ENCODE measurements at places on chromosomes 3 and 15.
A peak's percentile ranks its signal among the peaks of the same experiment; 100 is the strongest.

GRCh38 chr3:67291287-67292252 is 293.5 kb downstream of the KBTBD8 start:
- DNase-seq = peak; percentile 62

DNA sequence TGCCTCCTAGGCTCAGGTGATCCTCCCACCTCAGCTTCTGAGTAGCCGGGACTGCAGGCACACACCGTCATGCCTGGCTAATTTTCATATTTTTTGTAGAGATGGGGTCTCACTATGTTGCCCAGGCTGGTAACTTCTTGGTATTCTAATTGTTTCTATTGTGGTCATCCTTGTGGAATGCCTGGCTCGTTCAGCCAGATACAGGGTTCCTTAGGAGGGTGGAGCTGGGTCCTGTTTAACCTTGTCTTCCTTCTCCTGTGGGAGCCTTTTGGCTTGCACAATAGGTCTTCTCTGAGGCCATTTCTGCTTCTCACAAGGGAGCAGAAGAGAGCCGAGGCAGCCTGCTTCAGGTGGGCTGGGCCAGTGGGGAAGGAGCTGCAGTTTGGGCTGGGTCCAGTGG is 15.7 kb downstream of the PLEKHO2 start:
- no peak for DNase-seq

GRCh38 chr3:194137008-194137505 is 1.1 kb downstream of the HES1 start:
- peak; percentile 36 for DNase-seq

DNA sequence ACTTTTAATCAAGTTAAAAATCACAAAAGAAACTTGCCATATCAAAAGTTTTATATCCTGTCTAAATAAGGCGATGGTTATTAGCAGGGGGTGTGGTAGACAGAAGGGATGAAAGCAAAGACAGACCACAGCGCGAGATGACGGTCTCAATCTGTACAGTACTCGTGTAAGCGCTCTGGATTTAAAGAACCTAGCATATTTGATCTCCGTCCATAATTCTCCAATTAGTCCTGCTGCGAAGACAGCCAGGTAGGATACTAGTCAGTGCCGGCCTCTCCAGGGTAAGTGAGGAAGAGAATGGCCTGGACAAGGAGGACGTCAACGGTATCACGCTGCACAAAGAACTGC is 701 bp downstream of the SGO1 start:
- no peak for DNase-seq

GRCh38 chr15:80946576-80946975 is 43.0 kb downstream of the MESD start:
- DNase-seq = no peak

GRCh38 chr15:56098195-56098863 is 104.9 kb upstream of the NEDD4 start:
- DNase-seq = no peak

DNA sequence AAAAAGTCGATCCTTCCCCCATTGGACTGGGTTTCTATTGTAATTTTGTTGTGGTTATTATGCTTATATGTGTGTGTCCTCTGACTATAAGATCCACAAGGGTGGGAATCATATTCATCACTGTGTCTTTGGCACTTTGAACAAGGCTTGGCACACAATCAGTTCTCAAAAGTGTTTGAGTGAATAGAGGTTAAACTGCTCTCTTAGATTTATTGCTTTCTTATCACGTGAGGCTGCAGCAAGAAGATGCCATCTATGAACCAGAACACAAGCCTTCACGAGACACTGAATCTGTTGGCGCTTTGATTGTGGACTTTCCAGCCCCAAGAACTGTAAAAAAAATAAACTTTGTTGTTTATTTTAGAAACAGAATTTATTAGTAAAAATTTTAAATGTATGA is 295.0 kb upstream of the MDFIC2 start:
- DNase-seq = no peak

- DNase-seq = no peak
Observed at GRCh38 chr15:84898761-84899160, 14.3 kb downstream of the SLC28A1 start.

- no peak for DNase-seq
Observed at GRCh38 chr15:48370460-48370859, 39.2 kb downstream of the DUT start.

DNA sequence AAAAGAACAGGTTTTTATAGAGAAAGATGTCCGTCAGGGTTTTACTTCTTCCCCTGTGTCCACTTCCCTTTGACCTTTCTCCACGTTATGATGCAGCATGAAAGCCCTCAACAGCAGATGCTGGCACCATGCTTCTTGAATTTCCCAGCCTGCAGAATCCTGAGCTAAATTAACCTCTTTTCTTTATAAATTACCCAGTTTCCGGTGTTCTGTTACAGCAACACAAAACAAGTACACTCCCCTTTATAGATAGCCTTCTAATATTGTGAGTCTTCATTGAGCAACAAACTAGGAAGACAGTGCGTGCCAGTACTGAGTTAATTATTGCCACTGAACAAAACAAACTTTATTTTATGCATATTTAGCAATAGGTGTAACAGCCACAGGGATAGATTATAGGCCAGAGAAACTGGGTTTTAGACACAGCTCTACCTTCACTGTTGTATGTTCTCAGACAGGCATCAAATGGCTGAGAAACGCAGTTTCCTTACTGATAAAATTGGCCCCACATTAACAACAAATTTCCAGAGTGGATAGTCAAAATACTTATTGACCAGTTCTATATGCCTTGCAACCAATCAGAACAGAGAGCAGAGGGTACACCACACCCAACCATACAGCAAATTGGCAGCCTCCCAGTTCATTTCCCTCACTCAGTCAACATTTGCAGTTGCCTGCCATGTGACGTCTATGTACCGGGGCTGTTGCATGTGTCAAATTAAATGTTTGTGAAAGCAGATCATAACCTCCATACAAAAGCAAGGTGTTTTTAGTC is 14.4 kb upstream of the TBL1XR1 start:
- no peak for DNase-seq

GRCh38 chr15:90701880-90702630 is 15.1 kb upstream of the BLM start:
- DNase-seq = peak; percentile 83

- DNase-seq = no peak
Observed at GRCh38 chr3:82493858-82494257, 732.4 kb upstream of the GBE1 start.

GRCh38 chr15:58036579-58036978 is 28.9 kb downstream of the ALDH1A2 start:
- DNase-seq = no peak

GRCh38 chr3:179181993-179182551 is 33.9 kb downstream of the PIK3CA start:
- peak; percentile 52 for DNase-seq

- no peak for DNase-seq
Observed at GRCh38 chr3:194268654-194269512, 82.2 kb downstream of the CPN2 start.

DNA sequence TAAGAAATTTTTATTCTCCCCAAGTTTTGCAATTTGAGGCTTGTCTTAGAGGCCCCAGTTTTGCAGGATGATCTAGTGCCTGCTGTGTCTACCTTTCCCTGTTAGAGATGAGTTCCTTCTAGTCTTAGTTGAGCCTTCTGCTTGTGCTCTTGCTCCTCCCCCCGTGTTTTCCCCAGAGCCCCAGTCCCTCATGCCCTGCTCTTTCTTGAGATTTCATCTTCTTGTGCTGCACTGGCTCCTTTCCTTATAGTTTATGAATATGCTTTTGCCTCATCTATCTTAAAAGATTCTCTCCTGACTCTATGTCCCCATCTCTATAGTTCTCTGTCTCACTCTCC is 4.7 kb downstream of the GAP43 start:
- DNase-seq = no peak

DNA sequence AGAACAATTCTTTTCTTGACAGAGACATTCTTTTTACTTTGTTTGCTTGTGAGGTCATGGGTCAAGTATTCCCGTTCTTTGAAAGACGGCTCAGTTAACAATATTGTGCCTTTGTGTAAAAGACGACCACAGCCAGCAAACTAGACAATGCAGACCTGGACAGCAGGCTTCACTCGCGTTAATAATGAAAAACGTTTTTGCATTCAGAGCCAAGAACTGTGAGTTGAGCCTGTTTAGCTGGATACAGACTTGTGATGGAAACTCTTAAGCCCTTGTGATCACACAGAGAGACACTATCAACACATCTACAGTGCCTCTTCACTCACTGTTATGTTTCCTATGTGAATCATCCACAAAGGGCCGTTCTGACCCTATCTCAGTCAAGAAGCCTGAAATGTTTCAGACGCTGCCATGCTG is 37.3 kb upstream of the CMTM7 start:
- DNase-seq = no peak

- peak; percentile 33 for DNase-seq
Observed at GRCh38 chr3:100254168-100254777, 6.5 kb upstream of the TBC1D23 start.

GRCh38 chr3:112122870-112123269 is 10.2 kb downstream of the GCSAM start:
- no peak for DNase-seq

GRCh38 chr3:179695672-179696313 is 43.0 kb downstream of the USP13 start:
- DNase-seq = peak; percentile 85

- no peak for DNase-seq
Observed at GRCh38 chr3:15148614-15149013, 49.7 kb upstream of the RBSN start.

GRCh38 chr3:37214076-37214475 is 39.7 kb upstream of the LRRFIP2 start:
- DNase-seq = no peak

GRCh38 chr15:67042551-67043142 is 22.8 kb upstream of the SMAD3 start:
- DNase-seq = peak; percentile 29

- DNase-seq = no peak
Observed at GRCh38 chr3:153731071-153731470, 390.1 kb upstream of the ARHGEF26 start.

DNA sequence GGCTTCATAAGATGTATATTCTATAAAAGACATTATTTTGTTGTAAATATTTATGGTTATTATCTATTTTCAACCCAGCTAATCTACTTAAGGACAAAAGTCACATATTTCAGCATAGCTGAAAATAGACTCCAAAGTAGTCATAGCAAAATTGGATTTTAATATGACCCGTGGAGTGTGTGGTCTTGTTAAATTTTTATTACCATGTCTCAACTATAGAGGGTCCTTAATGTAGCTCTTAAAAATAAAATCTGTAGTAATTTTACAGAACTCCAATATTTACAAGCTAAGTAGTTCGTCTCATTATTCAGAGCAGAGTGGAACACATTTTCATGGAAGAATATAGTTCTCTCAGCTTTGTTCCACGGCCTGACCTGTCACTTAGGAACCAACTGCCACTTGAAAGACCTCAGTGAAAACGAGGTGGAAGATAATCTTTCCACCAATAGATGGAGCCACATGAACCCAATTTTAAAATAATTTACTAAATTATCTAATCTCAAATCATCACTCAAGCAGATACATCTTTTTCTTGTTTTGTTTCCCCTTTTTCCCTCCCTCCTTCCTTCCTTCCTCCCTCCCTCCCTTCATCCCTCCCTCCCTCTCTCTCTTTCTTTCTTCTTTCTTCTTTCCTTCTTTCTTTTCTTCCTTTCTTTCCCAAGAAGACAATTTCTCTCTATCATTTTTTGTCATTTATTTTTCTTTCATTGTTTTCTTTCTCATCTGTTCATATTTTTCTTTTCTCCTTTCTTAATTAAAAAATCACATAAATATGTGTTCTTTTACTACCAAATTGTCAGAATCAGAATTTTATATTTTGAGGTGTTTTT is 97.2 kb downstream of the CLDN1 start:
- peak; percentile 28 for DNase-seq

DNA sequence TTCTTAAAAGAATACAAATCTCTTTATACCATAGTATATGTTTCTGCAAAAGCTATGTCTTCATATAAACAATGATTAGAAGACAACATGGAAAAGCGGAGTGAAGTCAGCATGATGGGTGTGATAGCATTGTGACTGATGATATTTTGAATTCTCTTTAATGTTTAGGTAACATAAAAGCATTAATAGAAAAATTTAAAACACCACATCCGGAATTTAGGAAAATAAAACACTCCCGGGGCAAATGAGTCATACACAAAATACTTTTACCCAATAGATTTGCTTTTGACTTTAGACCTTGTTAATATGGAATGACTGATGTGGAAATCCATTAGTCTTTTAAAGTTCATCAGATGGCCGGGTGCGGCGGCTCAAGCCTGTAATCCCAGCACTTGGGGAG is 134.7 kb downstream of the P3H2 start:
- no peak for DNase-seq

GRCh38 chr15:68755731-68756130 is 65.0 kb downstream of the ANP32A start:
- DNase-seq = no peak

DNA sequence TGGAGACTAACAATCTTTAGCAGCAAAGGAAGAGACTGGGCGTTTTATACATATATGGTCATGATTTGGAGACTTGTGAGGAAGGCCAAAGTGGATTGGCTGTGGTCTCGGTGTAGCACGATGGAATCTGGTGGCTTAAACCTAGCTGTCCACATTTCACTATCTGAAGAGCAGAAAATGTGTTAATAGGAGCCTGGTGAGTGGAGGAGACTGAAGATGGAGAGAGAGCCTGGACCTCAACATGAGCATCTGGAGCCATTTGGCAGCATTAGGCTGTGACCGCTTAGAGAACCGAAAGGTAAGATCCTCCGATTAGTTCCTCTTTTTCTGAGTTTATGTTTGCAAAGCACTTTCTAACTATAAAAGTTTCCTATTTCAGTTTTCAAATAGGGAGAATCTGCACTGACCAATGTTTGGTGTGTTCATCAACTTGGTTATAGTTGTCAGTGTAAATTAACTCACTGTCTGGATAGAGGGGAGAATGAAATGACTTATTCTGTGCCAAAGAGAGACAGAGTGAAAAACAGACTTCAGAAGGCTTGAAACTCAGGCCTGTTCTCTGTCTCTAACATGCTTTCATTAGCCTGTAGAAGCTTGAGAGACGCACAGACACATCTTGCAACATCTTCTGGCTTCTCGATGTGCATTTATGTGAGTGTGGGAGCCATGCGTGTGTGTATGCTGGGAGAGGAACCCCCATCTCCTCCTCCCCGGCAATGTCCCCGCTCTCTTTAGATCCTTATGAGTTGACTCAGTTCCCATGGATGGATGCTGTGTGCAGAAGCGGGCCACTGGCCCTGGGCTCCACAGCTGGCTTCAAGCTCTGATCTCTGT is 244.7 kb upstream of the TBL1XR1 start:
- DNase-seq = peak; percentile 94

DNA sequence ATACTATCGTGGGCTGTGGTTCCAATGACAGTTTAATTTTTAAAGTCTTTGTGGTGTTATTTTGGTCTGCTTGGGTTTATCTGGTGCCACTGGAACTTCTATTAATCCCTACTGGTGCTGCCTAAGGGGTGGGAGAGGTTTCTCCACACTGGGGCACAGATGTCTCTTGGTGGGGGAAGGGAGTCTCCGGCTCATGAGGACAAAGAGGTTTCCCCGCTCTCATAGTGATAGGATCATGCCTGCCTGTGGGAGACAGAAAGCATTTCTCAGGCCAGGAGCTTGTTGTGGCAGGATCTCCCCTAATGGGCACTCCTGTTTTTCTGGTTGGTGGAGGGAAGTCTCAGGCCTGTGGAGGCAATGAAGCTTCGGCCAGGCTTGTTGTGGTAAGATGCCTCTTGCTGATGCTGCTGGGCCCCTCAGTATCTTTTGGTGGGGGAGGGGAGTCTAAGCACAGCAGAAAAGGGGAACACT is 84.3 kb upstream of the THRB start:
- no peak for DNase-seq

- DNase-seq = peak; percentile 49
Observed at GRCh38 chr3:46114323-46114988, 87.2 kb upstream of the XCR1 start.

GRCh38 chr3:37603722-37604121 is 258.0 kb upstream of the CTDSPL start:
- DNase-seq = no peak

All from MV-4-11 (cell line).